Thyroid gland (tissue), 4 donors: ENCODE measurements at places on chromosomes 3 and 15. TPM values are rescaled to one million over a fixed set of nuclear protein-coding genes. Genes with fewer than 3 reads are reported as not detected.

GRCh38 chr15:49370782-49371181 lies 52.3 kb upstream of the FGF7 start:
- no peak for DNase-seq

DNA sequence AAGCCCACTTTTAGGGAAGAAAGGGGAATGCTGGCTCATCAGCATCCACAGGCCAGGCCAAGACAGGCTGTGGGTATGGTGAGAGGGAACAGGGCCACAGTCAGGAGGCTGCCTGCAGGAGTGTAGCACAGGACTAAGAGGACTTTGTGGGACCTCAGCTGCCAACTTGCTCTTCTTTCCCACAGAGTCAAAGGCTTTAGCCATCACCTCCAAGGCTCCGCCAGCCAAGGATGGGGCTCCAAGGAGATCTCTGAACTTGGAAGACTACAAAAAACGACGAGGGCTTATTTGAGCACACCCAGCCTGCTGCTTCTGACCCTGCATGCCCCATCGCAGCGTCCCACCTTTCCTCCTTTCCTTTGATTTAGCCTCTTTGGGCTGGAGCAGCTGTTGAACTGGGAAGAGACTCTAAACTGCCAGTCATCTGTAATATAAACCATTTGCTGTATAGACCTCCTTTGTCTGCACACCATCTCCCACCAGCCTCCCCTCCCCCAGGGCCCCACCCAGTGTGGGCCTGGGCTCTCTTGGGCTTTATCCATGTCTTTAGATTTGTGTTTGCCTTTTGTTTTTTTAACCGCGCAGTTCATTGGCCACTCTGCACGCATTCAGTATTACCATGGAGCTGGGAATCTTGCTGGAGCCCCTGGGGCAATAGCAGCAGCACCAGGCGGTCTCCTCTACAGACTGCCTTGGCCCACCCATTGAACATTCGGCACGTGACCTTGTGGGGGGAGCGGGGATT lies 13.1 kb upstream of the ITPKA start:
- DNase-seq, result no peak

DNA sequence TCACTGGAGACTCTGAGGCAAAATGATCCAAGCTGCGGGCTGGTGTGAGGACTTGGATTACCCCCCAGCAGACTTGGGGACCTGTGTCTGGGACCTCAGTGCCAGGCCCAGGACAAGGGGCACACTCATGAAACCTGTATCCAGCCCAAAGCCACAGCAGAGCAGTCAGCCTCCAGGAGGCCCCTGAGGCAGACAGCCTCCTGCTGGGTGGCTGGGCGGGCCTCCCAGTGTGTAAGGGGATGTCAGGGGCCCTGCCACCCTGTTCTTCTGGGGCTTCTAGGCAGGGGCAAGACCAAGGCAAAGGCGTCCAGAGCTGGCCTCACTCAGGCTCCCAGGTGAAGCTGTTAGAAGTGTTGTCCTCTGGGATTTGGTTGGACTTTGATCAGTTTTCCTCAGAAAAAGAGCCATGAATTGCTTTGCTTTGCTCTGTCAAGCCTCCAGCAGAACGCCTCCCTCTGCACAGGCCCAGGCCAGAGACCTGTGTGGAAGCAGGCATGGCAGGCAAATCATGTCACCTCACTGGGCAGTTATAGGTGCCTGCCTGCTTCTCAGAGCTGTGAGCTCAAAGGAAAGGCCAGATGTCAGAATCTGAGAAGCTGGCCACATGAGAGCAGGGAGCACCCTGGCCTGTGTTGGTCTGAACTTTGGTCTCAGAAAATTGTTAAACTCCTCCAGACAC lies 77.4 kb downstream of the SMAD6 start:
- no peak for DNase-seq

- no peak for DNase-seq
These were observed 38.7 kb upstream of the ATOSA start for GRCh38 chr15:52717924-52718323.

GRCh38 chr3:179811321-179812095 lies 158.7 kb downstream of the USP13 start:
- DNase-seq, result no peak

DNA sequence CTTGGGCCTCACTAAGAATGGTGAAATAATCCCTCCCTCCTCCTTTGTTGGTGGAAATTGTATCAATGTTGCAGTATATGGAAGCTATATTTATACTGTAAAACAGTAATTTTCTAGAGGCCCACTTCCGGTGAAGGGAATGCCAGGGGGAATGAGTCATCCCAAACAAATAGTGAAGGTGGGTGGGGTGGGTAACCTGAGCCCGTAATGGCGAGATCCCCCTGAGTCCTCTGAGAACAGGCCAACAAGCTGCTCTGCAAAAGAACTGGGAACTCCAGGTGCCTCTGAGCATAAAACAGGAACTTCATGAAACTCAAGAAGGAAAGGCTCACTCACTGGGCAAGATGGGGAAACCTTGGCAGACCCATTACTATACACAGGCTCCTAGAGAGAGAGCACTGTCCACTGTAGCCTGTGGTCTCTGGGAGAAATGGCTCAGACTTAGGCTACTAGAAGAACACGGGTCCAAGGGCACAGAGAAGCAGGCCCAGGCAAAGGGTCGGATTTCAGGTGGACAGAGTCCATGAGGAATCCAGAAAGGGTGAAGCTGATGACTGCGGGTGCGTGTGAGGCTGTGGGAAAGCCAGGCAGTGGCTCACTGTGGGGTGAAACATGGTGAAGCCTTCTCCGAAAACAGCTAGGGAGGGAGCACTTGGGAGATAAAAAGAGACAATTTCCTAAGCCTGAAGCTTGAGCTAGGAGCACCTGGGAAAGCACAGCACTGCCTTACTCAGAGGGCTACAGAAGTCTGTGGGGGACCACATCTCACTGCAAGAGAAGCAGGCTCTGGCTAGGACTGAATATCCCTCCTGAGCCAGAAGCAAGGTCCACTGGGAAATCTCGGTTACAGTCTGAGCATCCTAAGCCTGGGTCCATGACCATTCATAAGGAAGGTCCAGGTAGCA lies 19.8 kb downstream of the LARP6 start:
- DNase-seq, result no peak

DNA sequence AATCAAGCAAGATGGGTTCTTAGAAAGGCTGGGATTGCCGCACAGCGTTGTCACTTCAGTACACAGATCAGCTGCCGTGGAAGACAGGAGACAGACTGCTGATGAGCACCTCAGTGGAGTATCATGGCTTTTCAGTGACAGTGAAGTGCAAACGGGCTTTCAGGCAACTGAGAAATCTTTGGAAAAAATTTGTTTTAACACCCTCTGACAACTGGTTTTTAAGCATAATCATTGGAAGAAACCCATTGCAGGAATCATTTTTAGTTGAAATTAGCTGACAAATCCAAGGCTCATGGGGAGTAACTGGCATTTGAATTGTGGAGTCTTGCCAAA lies 418.8 kb downstream of the OTOL1 start:
- no peak for DNase-seq

DNA sequence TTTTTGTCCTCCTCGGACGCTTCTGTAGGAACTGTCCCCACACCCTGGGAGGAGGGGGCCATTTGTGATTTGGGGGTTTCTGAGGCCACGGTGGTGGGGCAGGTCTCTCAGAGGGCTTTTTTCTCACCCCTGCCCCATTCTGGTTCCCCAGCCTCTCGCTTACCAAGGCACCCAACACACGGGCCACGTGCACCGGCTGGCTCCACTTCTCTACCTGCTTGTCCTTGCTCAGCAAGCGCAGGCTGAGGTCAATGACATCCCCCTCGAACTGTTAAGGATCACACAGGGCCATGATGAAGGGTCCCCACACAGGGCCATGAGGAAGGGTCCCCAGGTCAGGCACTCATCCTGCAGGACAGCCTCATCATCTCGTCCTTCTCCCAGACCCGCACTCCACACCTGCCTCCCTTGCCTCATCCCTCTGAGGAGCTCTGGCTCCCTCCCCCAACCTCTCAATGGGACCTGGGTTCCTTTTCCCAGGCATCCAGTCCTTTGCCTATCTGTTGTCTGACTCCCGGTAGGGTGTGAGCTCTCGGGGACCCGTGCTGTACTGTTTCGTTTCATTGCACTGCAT lies 10.6 kb downstream of the EPB42 start:
- no peak for DNase-seq

DNA sequence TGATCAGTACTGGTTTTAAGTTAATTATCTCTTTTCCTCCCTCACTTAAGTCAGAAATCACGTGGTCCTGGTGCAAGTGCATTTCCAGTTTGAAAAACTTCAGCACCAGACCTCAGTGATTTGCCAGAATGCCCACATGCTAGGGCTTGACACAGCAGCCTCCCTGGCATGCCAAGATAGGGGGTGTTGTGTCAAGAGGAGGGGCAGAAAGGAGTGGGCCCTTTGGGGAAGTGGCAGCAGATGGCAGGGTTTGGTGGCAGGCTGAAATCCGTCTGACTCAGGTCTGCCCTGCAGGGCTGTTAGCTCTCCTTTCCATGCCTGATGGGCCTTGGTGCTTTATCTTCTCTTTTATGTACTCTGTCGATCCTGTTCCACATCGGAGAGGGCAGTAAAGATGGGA lies 23.4 kb downstream of the PXK start:
- DNase-seq, result peak; percentile 60

DNA sequence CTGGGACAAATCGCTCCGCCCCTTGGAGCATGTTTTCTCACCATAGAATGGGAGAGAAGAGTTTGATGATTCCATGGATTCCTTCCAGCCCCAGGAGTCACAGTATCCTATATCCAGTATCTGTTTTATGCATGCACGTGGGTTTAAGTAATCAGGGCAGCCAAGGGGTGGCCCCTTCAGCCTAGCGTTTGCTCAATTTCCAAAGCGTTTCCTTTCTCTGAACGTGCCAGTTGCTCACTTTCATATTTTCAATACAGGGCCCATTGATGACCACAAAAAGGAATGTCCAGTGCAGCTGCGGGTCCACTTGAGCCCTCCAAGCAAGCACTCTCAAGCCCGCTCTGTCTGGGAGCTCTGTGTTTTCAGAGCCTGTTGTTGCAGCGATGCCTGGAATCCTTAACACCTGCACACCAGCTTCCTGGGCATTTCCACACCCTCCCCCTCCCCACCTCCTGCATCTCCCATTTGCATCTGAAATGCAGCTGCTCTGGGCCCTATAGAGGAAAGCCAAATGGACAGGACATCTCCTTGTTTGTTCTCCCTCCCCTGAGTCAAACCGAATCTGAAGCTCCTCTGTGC lies 164.3 kb upstream of the LPP start:
- peak; percentile 30 for DNase-seq

DNA sequence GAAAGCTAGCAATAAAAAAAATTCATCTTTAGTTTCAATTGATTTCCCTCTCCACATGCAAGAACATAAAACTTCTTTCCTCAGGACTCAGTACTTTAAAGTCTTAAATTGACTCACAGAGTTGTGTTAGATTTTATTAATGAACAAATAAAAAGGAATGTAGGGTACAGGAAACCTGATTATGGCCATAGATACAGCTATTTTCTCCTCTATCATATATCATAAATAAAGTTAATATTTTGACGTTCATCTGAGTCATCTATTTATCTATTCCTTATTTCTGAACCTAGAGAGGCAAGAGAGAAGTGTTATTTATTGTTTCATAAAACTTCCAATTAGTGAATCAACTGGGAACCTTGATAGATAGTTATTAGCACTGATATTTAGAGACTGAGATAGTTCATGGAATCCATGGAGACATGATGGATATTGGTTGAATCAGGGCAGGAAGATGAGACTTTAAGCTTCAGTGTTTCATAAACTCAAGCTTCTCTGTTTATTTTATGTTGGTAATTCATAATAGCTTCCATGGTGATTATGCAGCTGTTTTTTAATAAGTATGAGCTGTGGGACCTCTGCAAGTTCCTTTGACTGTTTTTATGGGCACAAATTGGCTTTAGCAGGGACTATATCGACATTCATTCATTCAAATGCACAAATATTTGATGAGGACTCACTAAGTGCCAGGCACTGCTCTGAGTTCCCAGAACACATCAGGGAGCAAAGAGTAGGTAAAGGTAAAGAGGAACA lies 143.5 kb upstream of the TGFBR2 start:
- DNase-seq, result no peak

- DNase-seq, result no peak
These were observed 53.4 kb downstream of the FOXB1 start for GRCh38 chr15:60057554-60057953.

- peak; percentile 12 for DNase-seq
These were observed 435 bp downstream of the SLC35G2 start for GRCh38 chr3:136819392-136819730.

DNA sequence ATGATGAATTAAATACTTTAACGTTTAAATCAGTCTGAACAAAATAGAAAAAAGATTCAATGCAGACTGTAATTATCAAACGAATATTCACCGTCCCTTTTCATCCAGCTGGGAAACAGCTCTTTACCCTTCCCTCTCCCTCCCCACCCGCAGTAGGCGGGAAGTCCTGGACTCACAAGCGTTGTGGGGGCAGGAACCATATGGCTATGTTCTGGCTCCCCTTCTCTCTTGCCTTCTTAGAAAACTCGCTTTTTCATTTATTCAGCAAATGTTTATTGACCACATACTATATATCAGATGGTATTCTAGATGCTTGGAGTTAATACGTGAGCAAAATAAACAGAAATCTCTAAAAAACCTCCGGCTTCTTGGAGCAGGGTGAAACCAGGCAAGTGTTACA lies 715 bp upstream of the SCAPER start:
- no peak for DNase-seq

- DNase-seq, result no peak
These were observed 450.5 kb upstream of the AZI2 start for GRCh38 chr3:28799084-28799483.

DNA sequence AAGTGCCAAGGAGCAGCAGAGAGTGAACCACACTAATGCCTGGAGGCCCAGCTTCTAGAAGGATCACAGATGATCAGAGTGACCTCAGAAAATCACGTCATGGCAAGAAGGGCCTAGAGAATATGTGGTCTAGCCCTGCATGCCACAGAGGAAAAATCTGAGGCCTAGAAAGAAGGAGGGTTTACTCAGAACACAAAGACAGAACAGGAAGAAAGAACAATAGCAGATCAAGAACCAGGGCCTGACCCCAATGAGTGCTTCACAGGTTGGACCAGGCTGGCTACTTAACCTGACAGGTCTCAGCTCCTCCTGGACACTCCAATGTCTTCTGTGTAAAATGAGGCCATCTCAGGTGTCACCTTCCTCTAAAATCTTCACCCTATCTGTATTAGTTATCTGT lies 14.2 kb downstream of the RAB6B start:
- no peak for DNase-seq

DNA sequence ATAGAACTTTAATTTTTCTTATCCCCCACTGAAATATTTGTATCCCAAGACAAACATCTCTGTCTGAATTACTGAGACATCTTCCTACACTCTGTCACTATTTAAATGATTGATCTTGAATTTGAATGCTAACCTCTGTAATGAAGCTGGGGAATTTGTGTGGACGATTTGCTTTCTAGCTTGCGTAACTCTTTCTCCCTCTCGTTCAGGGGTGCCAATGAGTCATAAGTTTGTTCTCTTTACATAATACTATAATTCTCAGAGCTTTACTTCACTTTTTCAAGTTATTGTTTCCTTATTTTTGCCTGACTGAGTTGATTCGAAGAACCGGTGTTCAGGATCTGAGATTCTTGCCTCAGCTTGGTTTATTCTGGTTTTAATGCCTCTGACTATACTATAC lies 783.3 kb upstream of the CADM2 start:
- no peak for DNase-seq

The MAGEL2 gene
- 1.6 TPM for total RNA-seq

The UROC1 gene
- total RNA-seq, result not detected

The RBM6 gene
- 113 TPM for total RNA-seq

The PCOLCE2 gene
- total RNA-seq, result 22.3 TPM

The TXNRD3 gene
- 16.2 TPM for total RNA-seq
